Hypothalamus (tissue), 51 donors: ENCODE measurements at places on chromosomes 12 and 14.

DNA sequence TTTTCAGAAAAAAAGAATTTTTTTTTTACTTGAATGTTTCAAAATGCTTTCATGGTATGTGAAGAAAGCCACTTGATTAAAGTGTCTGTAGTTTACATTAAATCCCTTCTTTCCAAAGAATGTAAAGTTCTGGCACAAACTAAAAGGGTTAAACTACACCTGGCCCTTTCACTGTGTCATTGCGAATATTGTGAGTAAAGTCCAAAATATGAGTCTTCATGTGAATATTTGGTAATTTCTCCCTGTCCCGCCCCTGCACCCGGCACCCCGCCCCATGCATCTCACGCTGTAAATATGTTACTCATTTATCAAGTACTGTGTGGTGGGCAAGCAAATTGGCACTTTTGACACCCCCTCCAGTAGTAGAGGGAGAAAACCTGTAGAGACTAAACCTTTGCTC, 274.7 kb downstream of the TTC6 start:
- no peak for DNase-seq

DNA sequence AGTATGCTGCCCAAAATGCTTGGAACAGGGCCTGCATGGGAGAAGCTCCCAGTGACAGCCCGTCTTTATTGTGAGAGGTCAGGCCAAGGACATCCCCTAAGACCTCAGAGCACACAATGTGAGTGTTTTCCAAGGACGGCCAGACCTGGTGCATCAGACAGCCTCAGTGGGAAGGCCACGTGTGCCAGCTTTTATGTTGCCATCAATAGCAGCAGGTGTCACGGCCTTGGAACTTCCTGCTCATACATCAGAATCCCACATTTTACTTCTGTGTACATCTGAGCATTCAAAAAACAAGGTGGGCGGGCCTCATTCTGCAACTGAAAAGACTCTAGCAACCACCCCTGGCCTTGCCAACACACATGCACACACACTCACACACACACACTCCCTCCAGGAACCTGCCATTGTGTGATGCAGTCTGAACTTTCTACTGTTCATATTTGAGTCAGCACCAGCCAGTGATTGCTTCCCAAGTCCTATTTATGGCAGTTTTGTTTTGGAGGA, 753.1 kb upstream of the TBX3 start:
- DNase-seq, result no peak

GRCh38 chr12:53510181-53510812, 3.0 kb upstream of the NPFF start:
- no peak for DNase-seq

GRCh38 chr12:46359667-46360280, 12.8 kb downstream of the SLC38A2 start:
- no peak for DNase-seq

- DNase-seq, result no peak
Observed at GRCh38 chr12:110996415-110996814, 76.0 kb upstream of the MYL2 start.

DNA sequence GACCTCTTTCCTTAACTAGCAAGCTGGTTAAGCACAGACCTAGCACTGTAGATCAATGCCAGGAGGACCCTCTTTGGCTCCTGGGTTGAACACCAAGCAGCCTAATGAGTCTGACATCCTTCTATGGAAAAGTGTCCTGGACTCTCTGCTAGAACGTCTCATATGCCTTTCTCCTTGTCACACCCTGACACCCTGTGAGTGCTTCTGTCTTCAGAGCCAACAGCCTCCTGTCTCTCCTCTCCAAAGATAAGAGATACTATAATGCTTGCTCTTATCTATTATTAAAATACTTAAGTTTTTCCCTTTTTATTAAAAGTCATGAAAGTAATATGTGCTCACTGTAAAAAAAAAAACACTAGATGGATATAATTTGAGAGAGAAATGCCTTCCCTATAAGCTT, 222.7 kb downstream of the FOXN3 start:
- no peak for DNase-seq

- DNase-seq, result no peak
Observed at GRCh38 chr14:105034315-105035039, 13.6 kb upstream of the CDCA4 start.

- no peak for DNase-seq
Observed at GRCh38 chr14:73176685-73177084, 40.4 kb downstream of the PSEN1 start.

- DNase-seq, result no peak
Observed at GRCh38 chr12:57099047-57099714, 10.3 kb downstream of the NAB2 start.

GRCh38 chr12:38983117-38983571, 77.8 kb upstream of the CPNE8 start:
- DNase-seq, result no peak

DNA sequence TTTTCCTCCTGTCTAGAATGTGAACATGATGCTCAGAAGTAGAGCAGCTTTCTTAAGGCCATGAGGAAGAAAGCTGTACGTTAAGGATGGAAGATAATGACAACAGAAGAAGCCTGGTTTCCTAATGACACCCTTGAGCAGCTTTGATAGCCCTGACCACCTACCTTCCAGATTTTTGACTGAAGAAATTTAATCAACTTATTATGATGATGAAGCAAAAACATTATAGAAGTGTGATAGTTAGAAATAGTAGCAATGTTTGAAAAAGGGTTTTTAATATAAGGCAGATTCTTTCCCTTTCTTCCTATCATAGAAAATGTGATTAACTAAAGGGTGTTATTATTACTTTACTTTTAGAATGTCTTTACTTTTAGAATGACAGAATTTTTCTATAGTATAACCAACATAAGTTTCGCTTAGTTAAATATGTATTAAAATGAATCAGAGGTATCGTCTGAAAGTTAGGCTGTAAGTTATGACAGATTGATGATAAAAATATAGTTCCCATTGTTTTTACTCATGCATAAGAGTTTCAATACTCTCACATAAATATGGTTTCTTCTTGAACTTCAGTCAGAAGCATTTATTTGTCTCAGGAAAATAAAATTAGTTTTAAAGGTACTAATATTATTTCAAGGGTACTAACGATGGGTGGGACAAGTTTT, 50.1 kb upstream of the PPFIA2 start:
- DNase-seq, result no peak

GRCh38 chr12:80709811-80710726, 2.6 kb downstream of the MYF6 start:
- DNase-seq, result no peak

GRCh38 chr12:53465679-53466078, 13.8 kb downstream of the PCBP2 start:
- DNase-seq, result no peak

GRCh38 chr14:63650256-63650952, 8.7 kb upstream of the WDR89 start:
- no peak for DNase-seq

DNA sequence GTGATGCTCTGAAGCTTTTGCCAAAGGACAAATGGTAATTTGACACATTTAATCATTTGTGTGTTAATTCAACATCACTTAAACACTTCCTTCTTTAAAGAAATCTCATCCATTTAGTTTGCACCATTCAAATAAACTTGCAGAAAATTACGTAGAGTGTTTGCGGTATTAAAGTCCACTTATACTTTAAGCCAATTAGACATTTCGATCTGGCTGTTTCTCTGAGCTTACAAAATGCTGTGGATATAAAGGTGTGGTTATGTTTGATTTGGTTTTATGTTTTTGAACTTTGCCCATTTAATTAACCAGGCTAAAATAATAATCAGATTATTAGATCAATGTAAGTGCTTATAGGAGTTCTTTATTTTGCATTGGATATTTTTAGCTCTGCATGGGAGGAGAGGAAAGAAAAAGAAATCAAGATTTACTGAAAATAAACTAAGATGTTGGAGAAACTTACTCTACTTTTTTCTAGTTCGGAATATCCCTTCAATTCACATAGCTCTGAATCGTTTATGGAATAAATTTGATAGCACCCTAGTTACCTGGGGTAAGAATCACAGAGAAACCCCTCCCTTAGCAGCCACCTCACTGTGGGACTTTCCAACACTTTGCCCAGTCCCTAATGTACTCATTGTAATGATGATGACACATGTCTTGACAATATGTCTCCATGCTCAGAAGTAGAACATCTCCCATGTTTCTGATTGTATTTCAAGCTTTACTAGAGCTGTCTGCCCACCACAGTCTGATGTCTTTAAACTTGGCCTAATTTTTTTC, 268.0 kb downstream of the BTG1 start:
- DNase-seq, result no peak

DNA sequence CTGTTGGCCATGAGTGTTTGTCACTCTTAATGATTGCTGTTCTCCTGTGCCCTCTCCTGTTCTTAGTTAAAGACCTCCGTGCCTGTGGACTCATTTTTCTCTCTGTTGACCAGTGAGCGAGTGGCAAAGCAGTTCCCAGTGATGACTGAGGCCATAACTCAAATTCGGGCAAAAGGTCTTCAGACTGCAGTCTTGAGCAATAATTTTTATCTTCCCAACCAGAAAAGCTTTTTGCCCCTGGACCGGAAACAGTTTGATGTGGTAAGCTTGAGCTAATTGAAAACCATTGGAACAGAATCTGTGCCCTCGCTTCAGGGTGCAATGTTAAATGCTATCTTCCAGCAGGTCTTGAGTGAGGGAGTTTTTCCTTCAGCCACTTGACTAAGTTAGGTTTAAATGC, 19.8 kb downstream of the ACAD10 start:
- DNase-seq, result no peak

- no peak for DNase-seq
Observed at GRCh38 chr14:101191101-101191720, 287.7 kb upstream of the RTL1 start.

DNA sequence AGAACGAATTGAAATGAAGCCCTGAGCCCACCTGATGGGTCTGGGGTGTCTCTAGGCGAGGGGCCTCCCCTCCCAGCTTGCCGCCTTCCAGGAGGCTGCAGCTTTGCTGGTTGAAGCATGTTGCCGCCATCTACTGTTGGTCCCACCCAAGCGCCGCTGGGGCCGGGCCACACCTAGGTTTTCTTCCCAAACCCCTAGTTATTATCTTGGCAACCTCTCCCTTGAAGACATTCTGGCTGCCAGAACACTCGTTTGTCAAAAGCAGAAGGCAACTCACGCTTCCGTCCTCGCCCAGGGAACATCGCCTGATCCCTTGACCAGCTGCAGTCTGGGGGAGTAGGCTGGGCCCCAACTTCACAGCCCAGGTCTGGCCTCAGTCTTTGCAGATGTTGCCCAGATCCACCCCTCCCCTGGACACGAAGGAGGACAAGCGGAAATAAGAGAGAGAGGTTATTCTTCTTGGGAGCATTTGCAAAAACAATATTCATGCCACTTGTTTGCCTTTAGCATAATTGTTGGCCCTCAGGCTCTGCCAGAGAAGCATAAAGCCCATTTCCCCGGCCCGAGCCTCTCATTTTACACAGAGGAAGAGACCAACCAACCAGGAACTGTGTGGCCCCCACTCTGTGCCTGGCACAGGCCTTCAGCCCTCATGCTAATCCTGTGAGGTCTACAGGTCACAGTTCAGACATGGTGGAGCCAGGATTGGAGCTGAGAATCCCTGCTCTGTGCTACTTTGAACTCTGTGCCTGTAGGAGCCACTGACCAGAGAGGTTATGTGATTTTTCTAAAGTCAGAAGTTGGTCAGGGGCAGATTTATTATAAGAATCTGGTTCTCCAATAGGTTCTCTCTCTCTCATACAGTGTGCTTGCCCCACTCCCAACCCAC, 6.8 kb downstream of the EMP1 start:
- no peak for DNase-seq

- no peak for DNase-seq
Observed at GRCh38 chr12:51620448-51620847, 29.4 kb downstream of the SCN8A start.

DNA sequence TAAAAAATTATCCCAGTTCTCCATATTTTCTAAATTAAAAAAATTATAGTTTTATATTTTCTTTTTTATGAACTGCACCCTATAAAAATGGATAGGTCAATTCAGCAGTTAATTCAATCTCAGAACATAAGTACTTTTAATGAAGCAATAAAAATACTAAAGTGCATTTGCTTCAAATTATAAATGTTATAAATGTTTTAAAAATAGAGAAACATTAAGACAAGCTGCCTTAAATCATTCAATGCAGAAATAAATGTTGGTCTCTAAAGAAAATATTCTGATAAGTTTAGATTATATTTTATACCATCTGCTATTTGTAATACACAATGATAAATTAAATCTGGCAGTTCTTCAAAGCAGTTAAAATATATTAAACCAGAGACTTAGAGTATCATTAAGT, 65.6 kb downstream of the ZC3H14 start:
- DNase-seq, result no peak

DNA sequence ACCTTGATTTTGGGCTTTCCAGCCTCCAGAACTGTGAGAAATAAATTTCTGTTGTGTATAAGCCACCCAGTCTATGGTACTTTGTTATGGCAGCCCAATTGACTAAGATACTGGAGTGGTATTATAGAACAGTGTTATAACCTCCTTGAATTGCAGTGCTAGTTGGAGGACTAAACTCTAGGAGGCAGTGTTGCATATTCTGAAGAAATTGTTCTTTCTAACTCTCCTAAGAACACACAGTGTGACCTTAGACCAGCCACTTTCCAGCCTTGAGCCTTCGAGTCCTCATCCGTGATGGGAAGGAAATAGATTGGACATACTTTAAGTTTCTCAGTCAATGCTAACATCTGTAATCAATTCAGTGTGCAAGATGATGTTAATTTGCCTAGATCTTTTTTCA, 22.4 kb upstream of the LRRC10 start:
- DNase-seq, result no peak

- no peak for DNase-seq
Observed at GRCh38 chr12:76024102-76024781, 7.3 kb downstream of the PHLDA1 start.

- DNase-seq, result no peak
Observed at GRCh38 chr14:74085047-74085637, 386 bp downstream of the LIN52 start.

DNA sequence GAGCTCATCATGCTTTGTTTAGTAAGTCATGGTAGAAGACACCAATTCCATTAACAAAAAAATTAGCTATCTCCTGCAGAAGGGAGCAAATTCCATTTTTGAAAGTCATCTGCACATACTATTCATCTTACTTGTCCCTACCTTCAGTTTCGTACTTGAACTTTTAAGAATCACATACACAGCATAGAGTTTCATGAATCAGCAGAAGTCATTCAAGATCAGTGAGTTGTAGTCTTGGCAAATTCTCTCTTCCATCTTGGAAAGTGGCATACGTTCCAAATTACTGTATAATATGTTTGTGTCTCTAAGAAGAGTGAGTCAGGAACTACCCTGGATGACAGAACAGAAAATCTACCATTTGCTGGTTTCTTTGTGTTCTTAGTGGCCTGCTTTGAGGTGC, 14.1 kb downstream of the VRK1 start:
- DNase-seq, result no peak

DNA sequence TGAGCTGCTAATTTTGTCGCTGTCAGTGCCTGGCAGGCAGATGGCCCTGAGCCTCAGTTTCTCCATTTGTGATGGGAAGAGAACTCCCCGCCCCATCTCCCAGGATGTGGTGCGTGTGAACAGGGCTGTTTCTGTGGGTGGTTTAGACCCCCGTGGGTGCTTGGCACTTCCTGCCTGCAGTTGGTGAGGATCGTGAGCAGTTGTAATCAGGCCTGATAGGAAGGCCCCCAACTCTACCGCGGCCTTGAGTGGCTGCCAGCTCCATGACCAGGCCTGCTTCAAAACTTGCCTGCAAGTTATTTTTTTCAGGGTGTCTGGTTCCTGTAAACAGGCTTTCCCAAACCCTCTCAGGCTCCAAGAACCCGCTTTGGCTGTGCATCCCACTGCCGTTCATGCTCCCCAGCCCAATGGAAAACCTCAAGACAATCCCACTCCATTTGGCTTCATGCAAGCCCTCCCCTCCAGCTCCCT, 138.4 kb downstream of the ZFP36L1 start:
- no peak for DNase-seq
